Mesothelial cell of epicardium (in vitro differentiated cells): ENCODE measurements at places on chromosomes 16 and 17. TPM values are rescaled to one million over a fixed set of nuclear protein-coding genes. Genes with fewer than 3 reads are reported as not detected.

- H3K4me1 ChIP-seq = peaks cover 5% of the 10 kb centered on the region
- H3K27me3 ChIP-seq = no peaks in the 10 kb centered on the region
- no peak overlapping the region for H3K27ac ChIP-seq
- DNase-seq = no peak
Observed at GRCh38 chr17:19719355-19720209, 3.2 kb upstream of the SLC47A2 start.

- peaks cover 40% of the 10 kb centered on the region for H3K27me3 ChIP-seq
- H3K4me1 ChIP-seq = no peaks in the 10 kb centered on the region
- no peak overlapping the region for H3K27ac ChIP-seq
- no peaks in the 10 kb centered on the region for H3K36me3 ChIP-seq
- H3K4me3 ChIP-seq = no peak overlapping the region
Observed at GRCh38 chr17:1916963-1917715, 87.3 kb downstream of the RPA1 start.

DNA sequence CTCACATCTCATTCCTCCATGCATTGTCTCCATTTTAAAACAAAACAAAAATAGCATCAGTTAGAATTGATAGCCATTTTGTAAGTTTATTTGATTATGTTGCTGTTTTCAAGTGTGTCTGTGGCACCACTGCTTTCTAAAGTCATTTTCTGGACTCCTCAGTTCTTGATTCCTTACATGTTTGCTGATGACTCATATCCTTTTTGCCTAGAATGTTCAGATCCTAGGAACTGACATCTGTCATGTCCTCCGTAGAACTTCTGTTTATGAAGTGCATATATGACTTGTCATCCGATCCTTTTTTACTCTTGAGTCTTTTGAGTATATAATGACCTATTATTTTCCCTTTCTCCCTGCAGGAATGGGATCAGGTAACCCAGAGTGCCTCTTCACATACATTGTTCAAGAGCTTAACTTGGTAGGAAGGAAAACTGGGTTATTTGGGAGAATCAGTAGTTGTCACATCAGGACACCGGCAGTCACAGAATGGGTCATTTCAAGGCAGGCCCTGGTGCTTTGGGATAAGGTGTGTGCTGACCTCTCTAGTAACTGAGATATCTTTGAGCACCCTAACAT is 69.2 kb downstream of the MAP2K4 start:
- H3K4me1 ChIP-seq = no peaks in the 10 kb centered on the region
- no peaks in the 10 kb centered on the region for H3K27me3 ChIP-seq
- no peak for DNase-seq

DNA sequence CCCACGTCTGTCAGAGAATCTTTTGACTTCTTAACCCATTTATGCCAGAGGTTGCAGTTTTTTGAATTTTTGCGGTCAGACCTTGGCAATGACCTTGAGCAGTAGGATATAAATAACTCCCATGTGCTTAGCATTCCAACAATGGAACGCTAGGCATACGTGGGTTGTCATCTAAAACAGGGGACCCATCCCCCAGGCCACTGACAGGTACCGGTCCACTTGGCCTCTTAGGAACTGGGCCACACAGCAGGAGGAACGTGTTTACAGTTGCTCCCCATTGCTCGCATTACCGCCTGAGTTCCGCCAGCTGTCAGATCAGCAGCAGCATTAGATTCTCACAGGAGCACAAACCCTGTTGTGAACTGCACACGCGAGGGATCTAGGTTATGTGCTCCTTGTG is 76.8 kb upstream of the LGALS9 start:
- H3K4me1 ChIP-seq = peaks cover 10% of the 10 kb centered on the region
- no peaks in the 10 kb centered on the region for H3K27me3 ChIP-seq
- H3K27ac ChIP-seq = no peak overlapping the region
- H3K36me3 ChIP-seq = no peaks in the 10 kb centered on the region

SLC16A5 gene
- total RNA-seq = 46.4 to 49.5 TPM (median 46.9 TPM) in 3 replicates

GRCh38 chr17:9237661-9238301 is 216.5 kb downstream of the NTN1 start:
- no peak overlapping the region for H3K4me3 ChIP-seq
- peaks cover 10% of the 10 kb centered on the region for H3K27me3 ChIP-seq
- no peak overlapping the region for H3K27ac ChIP-seq
- H3K36me3 ChIP-seq = no peaks in the 10 kb centered on the region
- H3K4me1 ChIP-seq = peaks cover 24% of the 10 kb centered on the region
- no peak for DNase-seq

GCGR gene
- total RNA-seq = 0.18 to 0.74 TPM (median 0.66 TPM) in 3 replicates

DNA sequence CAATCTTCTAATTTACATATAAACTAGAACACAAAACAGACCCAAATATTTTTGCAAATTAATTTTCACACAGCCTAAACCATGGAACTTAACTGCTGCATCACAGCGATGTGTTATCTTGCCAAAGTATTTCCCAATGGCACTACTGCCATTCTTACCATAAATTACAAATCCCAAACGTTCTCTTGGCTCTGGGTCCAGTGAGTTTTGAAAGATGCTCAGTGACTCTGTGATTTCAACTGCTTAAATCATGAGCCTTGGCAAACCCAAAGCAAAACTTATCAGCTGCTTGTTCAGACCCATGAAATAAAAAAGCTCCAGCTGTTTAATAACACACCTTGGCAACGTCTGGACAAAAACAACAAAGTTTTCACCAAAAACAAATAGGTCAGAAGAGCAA is 223.0 kb downstream of the CA10 start:
- DNase-seq = no peak
- H3K4me3 ChIP-seq = no peak overlapping the region
- H3K27me3 ChIP-seq = peaks cover 4% of the 10 kb centered on the region
- H3K27ac ChIP-seq = no peak overlapping the region
- H3K36me3 ChIP-seq = no peaks in the 10 kb centered on the region

DNA sequence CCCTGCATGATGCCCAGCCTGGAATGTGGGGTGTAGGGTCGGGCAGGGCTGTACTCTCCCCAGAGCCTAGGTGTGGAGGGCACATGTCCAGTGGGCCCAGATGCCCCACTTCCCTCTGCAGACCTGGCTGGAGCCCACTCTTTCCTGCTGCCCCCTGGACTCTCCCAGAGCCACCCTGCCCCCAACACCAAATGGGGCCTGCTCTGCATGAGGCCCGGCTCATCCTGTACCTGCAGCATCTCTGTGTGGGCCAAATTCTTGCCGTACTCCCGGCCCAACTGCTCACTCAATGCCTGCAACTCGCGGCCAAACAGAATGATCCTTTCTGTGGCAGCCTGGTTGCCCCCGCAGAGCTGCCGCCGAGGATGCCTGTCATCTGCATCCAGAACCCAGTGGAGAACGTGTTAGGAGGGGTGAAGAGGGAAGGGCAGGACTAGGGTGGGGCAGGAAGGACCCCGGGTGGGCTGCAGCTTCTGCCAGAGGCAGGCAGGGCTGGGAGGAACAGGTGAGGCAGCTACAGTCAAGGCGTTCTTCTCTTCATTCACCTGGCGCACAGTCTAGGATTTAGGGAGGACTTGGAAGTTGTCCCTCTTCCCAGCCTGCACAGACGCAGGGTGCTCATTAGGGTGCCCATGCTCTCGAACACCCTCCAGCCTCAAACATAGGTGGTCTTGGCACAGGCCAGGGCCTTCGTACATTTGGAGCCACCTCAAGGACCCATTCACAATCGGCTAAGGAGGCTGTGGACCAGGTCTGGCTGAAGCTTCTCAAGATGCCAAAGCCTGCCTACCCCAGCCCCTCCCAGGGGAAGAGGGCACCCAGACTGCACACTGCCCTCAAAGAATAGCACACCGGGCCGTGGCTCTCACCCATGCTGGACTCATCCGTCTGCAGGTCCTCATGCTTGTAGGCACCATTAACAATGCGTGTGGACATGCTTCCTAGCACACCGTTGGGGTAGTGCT is 8.7 kb upstream of the GFOD2 start:
- H3K36me3 ChIP-seq = peaks cover 9% of the 10 kb centered on the region
- H3K4me3 ChIP-seq = no peak overlapping the region
- no peaks in the 10 kb centered on the region for H3K4me1 ChIP-seq

DNA sequence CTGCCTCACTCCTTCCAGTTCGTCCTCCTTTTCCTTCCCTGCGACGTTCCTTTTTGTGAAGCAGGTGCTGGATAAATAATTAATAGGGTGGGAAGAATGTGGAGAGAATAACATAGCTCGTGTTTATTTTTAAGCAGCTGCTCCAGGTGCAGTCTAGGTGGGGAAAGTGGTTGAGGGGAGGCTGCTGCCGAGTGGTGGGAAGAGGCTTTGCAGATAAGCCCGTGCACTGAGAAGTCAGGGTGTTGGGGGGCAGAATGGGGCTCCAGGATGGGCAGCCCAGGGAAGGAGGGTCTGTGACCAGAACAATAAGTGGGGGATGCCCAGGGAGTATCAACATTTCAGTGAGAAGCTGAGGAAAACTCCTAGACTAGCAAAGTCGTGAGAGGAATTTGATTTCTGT is 300.5 kb downstream of the CPPED1 start:
- no peak for DNase-seq
- no peak overlapping the region for H3K4me3 ChIP-seq
- no peak overlapping the region for H3K27ac ChIP-seq
- H3K27me3 ChIP-seq = no peaks in the 10 kb centered on the region

GRCh38 chr17:76326306-76326705 is 18.2 kb upstream of the QRICH2 start:
- H3K36me3 ChIP-seq = peaks cover 33% of the 10 kb centered on the region
- no peaks in the 10 kb centered on the region for H3K27me3 ChIP-seq
- H3K4me3 ChIP-seq = no peak overlapping the region

EIF4A3 gene
- 73.3 to 82.1 TPM (median 77.2 TPM) in 3 replicates for total RNA-seq

TRPV3 gene
- total RNA-seq = 3.4 to 4.0 TPM (median 3.6 TPM) in 3 replicates

GRCh38 chr17:43881181-43881580 is 26.2 kb downstream of the MPP2 start:
- H3K27ac ChIP-seq = no peak overlapping the region
- no peak overlapping the region for H3K4me3 ChIP-seq
- DNase-seq = no peak
- peaks cover 6% of the 10 kb centered on the region for H3K4me1 ChIP-seq
- H3K27me3 ChIP-seq = no peaks in the 10 kb centered on the region

CDRT4 gene
- total RNA-seq = 34.1 to 39.7 TPM (median 34.8 TPM) in 3 replicates

DNA sequence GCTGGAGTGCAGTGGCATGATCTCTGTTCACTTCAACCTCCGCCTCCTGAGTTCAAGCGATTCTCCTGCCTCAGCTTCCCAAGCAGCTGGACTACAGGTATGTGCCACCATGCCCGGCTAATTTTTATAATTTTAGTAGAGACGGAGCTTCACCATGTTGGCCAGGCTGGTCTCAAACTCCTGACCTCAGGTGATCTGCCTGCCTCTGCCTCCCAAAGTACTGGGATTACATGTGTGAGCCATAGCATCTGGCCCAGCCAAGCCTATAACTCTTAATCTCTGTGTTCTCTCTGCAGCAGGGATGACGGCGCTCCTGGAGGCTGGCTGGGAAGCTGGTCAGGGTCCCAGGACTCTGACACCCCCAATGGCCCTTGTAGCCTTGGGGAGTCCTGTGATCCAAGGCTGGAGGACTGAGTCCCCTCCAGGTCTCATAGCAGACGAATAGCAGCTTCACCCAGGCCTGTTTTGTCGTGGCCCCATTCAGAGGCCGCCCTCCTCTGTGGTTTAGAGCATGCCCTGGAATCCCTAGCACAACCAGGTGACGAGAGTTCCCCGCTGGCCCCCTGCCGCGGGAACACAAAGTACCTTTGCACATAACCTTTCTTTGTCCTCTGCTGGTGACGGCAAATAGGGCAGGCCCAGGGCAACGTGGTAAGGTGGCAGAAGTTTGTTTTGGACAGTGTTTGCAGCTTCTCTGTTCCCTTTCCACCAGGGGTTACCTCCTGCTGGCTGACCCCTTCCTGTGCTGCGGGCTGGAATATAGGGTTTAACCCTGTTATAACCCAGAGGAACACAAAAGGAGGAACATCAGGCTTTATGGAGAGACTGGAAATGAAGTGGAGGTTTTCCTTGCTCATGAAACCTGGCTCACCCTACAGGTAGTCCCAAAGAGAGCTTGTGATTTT is 43.0 kb upstream of the TOB1 start:
- H3K27me3 ChIP-seq = no peaks in the 10 kb centered on the region
- no peaks in the 10 kb centered on the region for H3K36me3 ChIP-seq
- H3K4me3 ChIP-seq = no peak overlapping the region
- H3K27ac ChIP-seq = peak overlapping the region; percentile 47

DNA sequence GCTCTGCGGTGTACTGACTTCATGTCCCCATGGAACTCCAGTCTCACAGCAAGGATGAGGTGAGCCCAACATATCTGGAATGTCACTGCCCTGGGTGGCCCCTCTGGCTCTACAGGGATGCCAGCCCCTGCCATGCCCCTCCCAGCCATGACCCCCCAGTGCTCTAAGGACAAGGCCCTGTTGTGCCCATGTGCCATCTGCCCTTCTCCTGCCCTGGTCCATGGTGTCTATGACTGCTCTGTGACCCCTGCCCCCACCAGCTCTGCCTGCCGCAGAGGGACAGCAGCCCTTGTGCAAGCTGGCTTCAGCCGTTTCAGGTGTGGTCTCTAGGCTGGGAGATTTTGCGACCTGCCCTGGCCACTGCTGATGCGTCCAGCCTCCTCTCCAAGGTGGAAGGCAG is 40.3 kb downstream of the TK2 start:
- no peak overlapping the region for H3K27ac ChIP-seq
- peaks cover 25% of the 10 kb centered on the region for H3K36me3 ChIP-seq
- H3K4me1 ChIP-seq = peaks cover 2% of the 10 kb centered on the region
- no peak for DNase-seq
- H3K27me3 ChIP-seq = no peaks in the 10 kb centered on the region

DNA sequence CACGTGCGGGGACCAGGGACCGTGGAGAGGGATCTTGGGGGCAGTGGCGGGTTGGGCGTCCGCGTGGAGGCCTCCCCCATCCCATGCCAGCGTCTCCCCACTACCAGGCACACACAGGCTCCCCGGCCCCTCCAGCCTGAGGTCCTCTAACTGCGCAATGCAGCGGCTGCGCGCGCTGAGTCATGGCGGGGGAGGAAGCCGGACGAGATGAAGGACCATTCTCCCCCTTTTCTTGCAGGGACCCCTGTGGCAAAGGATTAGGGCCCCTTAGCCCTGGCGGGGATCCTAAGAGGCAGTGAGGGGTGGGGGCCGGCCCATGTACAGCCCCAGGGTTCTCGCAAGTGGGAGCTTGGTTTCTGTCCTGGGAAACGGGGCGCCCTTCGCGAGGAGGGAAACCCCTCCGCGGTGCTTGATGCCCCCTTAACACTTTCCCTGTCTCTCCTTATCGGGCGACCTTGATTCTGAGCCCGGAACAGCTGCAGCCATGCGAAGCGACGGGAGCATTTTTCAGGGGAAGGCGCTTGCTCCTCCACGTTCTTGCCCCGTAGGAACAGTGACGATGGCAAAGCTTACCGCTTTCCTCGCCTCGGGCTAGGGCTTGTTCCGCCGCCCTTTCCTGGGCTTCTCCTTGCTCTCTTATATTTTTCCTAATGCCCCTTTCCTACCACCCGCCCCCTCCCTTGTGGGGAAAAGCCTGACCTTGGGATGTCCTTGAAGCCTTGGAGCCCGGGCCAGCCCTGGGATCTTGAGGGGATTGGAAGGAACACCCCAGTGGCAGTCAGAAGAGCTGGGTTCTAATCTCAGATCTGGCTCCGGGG is 592 bp downstream of the ALDOA start:
- peak overlapping the region; percentile 87 for H3K4me3 ChIP-seq
- peaks cover 45% of the 10 kb centered on the region for H3K4me1 ChIP-seq
- no peak for DNase-seq
- H3K36me3 ChIP-seq = peaks cover 22% of the 10 kb centered on the region
- no peaks in the 10 kb centered on the region for H3K27me3 ChIP-seq
- peak overlapping the region; percentile 99 for H3K27ac ChIP-seq

- no peaks in the 10 kb centered on the region for H3K4me1 ChIP-seq
- no peak for DNase-seq
- no peak overlapping the region for H3K4me3 ChIP-seq
Observed at GRCh38 chr16:19613834-19614233, 58.3 kb downstream of the VPS35L start.
